ENCODE measurements at places on chromosomes 12 and 14.

- DNase-seq: no peak
Measured at GRCh38 chr12:113151655-113152054, 2.1 kb downstream of the CFAP73 start.

GRCh38 chr14:34254571-34254970 is 207.5 kb downstream of the SPTSSA start:
- no peak for DNase-seq

DNA sequence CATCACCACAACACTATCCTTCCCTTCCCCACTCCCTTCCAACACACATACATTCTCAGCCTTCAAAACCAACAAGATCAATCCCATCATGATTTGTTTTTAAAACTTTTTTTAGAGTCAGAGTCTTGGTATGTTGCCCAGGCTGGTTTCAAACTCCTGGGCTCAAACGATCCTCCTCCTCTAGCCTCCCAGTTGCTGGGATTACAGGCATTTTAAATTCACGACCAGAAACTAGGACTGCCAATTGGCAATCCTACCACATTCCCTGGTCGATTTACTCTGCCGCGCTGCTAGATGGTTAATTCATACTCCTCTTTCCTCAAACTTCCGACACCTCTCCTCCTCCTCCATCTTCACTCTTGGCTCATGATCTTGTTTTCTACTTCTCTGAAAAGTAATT is 37.5 kb upstream of the TMCC3 start:
- DNase-seq: no peak

- peak; percentile 83 for DNase-seq
Measured at GRCh38 chr14:22646570-22647254, 2.6 kb upstream of the OR6J1 start.

- peak; percentile 66 for DNase-seq
Measured at GRCh38 chr12:60494244-60494643, 898.4 kb downstream of the SLC16A7 start.

- no peak for DNase-seq
Measured at GRCh38 chr14:104715871-104716270, 8.2 kb upstream of the ADSS1 start.

DNA sequence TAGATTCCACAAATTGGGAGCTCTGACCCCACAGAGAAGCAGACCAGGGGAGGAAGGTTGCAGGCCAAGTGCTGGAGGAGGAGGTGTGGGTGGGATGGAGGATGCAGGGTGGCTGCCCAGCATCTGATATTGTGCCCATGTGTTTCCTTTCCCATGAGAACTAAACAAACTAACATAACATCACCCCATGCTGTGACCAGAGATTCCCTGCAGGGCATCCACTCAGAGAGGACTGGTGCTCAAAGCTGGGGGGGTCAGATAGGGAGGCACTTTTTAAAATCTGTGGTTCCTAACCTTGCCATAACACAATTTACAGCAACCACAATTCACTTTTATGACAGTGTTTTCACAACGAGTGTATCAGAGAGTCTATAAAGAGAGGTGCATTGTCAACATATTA is 1277.6 kb downstream of the AACS start:
- no peak for DNase-seq

DNA sequence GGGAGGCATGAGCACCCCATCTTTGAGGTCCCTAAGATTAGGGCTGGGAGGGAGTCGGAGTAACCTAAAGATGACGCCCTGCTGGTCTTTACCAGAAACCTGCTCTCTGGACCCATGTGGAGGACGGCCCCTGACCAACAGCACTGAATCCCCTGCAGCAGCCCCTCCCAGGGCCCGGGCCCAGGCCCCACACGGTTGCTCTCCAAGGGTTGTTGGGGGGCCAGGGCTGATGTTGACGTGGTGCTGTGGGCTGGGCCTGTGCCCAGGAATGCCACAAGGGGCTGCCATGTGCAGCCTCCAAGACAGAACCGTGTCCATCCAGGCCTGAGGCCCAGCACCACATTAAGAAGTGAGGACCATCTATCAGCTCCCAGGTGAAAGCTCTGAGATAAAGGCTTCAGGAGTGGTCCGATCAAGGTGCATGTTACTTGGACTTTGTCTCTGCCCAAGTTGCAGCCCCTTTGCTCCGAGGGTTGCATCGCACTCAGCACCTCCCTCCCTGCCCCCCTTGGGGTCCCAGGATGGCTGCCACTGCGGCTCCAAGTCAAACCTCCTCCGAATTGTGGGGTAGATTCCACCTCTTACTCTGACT is 29.6 kb downstream of the LRCOL1 start:
- no peak for DNase-seq

GRCh38 chr12:17588968-17589367 is 501.0 kb downstream of the RERGL start:
- DNase-seq: peak; percentile 37
